ENCODE measurements at places on chromosomes 16 and 17. TPM values are rescaled to one million over a fixed set of nuclear protein-coding genes. Genes with fewer than 3 reads are reported as not detected.

C16orf86 gene
- not detected for total RNA-seq

PPP1R27 gene
- total RNA-seq, result not detected

GRCh38 chr16:83967838-83968305, at the start of gene NECAB2:
Gene NECAB2, plus strand, starts transcription at chr16:83968244. Its CDS starts 405 bp downstream, at chr16:83968649.
- DNase-seq, result peak; percentile 30

DNA sequence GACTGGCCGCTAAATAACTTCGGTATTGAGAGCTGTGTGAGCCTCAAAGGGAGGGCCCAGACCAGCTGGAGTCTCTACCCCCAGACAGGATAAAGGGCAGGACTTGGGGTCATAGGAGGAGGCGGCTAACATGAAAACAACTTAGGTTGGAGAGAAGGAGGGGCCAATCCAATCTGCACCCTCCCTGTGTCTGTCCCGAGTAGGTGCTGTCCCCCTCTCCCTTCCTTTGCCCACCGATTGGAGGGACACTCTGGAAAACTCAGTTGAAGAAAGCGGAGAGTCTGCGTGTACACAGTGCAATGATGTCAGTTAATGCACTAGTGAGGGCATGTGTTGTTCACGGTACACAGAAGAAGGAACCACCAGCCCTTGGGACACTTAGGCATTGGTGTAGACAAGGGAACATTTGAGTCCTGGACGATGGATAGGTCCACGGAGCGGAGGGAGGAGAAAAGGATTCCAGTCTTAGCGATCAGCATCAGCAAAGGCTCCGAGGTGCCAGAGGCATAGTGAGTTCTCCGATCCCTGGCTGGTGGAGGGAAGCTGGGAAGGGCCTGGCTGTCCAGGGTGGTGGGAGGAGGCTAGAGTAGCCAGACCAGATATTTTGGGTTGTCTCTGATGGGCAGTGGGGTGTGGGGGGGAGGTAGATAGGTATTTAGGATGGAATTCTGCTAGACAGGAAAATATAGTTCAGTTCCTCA, 761 bp downstream of the NOL3 start:
- no peak for DNase-seq

GRCh38 chr16:46857368-46857945, 26.5 kb upstream of the C16orf87 start:
- DNase-seq, result no peak

GRCh38 chr17:48052956-48053757, 5.0 kb downstream of the NFE2L1 start:
- DNase-seq, result peak; percentile 42

- peak; percentile 52 for DNase-seq
These were observed 60.0 kb downstream of the KLHDC4 start for GRCh38 chr16:87705771-87706277.
